ENCODE measurements at places on chromosomes 6 and 20.

DNA sequence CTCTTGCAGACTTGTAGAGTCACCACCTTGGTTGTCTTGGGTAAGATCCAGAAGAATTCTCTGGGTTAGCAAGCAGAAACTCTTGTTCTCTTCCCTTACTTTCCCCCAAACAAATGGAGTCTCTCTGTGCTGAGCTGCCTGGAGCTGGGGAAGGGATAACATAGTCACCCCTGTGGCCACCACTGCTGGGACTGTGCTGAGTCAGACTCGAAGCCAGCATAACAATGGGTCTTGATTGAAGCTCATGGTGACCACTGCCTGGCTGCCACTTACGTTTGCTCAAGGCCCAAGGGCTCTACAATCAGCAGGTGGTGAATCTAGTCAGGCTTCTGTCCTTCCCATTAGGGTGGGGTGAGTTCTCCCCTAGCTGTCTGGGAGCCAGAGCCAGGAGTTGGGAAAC is 15.4 kb upstream of the ERVFRD-1 start:
- DNase-seq = no peak

GRCh38 chr6:111558690-111559187 is 46.9 kb downstream of the TRAF3IP2 start:
- no peak for DNase-seq

- no peak for DNase-seq
Measured at GRCh38 chr6:163182696-163183095, 231.8 kb upstream of the QKI start.

- DNase-seq = no peak
Measured at GRCh38 chr6:33324125-33324524, 6.6 kb upstream of the ZBTB22 start.

DNA sequence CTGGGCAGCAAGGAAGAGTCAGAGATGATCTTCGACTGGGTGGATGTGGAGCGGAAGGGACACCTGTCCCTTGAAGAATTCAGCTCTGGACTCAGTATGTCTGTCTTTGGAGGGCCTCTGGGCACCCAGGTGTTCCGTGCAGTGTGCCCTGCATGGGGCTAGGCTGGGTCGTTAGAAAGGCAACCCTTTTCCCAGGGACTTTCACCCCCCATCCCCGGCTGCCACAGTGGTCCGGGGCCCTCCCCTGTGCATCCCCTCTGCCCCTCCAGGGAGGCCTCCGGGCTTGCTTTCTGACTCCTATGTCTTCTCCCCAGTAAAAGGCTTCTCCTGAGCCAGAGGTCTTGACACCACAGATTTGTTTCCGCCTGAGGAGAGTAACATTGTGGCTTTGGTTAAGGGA is 16.2 kb downstream of the RAB44 start:
- no peak for DNase-seq

GRCh38 chr20:36364506-36364905 is 58.4 kb downstream of the DLGAP4 start:
- DNase-seq = no peak

DNA sequence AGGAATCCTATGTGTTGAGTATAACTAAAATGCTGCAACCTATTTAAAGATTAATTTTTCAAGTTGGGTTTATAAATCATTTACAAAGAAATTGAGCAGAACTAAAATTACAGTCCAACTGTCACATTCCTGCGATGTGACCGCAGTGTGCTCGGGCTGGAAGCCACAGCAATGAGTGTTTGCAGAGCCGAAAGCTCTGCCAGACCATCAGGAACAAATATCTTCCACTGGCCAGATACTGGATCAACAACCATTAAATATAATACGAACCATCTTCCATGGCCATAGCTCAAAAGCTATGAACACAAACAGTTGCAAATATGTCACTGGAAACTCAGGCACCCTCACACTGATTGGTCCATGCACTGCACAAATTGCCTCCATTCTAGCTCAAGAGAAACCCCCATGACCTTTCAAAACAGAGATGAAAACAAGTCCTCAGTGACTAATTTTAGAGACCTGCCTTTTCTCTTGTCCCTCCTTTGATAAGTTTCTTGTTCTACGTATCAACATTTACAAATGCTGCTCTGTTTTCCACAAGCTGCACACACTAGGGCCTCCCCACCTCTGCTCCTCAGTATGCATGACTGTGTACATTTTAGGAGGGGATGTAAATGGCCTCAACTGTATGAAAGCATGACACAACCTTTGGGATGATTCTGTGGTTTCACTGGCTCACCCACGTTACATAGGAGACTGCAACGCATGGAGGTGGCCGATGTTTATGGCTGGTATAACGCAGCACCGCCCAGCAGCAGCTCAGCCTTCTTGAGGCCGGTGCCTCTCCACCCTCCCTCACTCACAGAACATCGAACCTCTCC is 171.7 kb downstream of the WDR27 start:
- DNase-seq = peak; percentile 26

- peak; percentile 17 for DNase-seq
Measured at GRCh38 chr6:138107752-138108592, 753 bp upstream of the PERP start.

- no peak for DNase-seq
Measured at GRCh38 chr6:7566107-7566506, 23.9 kb upstream of the SNRNP48 start.

DNA sequence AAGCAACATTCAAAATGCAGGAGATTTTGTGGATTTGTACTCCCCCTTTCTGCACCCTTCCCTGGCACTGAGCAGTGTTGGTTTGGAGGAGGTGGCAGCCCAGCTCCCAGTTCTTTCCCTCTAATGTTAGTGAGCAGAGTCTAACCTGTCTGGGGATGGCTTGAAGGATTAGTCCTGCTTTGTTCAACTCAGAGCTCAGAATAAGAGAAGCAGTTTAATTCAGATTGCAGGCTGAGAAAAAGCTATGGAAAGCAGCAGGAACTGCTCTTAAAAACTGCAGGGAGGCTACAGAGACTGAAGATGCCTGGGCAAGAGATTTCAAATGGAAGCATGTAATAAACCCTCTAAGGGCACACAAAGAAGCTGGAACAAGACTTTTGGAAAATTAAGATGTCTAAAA is 223.4 kb upstream of the GGTLC1 start:
- DNase-seq = no peak

- DNase-seq = no peak
Measured at GRCh38 chr20:64130876-64131275, 23.5 kb upstream of the NPBWR2 start.

GRCh38 chr20:6940048-6940447 is 172.6 kb downstream of the BMP2 start:
- no peak for DNase-seq

DNA sequence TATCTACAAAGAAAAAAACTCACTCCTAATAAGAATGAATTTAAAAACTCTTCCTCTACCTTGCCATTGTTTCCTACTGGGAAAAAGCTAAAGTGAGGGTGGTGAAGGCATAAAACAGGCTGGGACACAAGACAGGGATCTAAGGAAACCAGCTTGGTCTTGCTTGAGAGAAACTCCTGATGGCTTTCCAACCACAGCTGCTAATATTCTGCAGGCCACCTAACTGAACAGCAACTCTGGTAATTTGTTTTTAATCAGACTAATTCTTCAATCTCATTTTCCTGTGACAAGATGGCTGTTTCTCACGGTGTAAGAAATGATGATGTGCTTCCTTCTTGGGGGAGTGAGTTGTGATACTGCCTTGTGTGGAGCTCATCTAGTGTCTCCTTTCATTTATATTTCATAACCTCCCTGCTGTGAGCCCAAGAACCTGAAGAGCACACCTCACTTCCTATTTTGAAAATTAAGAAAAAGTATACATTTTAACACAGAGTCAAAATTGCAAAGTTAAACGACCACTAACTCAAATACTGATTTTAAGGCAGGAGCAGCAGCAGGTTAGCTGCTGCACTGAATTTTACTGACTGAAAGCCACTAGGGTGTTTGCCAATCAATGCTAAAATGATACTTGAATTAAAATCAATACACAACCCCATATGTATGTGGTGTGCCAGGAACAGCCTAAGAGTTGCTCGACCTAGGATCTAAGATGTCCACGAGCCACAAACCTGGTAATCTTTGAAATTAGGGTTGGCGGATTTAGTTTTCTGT is 58.0 kb downstream of the BACH2 start:
- no peak for DNase-seq

DNA sequence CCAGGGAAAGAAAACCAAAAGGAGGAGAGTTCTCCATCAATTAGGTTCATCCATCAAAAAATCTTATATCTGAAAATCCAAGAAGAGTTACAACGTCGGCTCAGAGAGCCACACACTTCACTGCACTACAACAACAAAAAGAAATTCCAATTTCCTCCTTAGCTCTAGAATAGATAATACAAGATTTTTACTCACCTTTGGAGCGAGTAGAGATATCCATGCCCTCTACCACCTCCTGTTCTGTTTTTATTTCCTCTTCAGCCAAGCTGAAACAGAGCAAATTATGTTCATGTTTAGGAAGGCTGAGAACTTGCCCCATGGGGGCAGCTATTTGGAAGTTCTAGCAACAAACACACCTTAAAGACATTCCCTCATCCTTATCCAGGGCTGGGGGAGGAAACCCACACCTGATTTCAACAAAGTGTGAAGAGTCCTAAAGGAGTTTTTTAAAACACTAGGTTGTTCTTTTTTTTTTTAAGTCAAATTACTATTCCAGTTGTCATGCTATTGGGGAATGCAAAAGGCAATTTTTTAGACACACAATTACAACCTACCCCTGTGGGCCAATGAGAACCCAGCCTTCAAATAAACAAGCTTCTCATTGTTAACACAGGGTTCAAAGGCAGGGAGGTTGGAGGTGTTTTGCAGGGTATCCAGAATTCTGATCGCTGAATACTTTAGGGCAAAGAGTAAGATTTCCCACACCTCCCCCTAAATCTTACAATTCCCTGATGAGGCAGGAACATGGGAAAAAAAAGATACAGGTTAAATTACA is 8.7 kb downstream of the ZMYND8 start:
- DNase-seq = no peak

GRCh38 chr6:93163146-93163545 is 256.2 kb downstream of the EPHA7 start:
- DNase-seq = no peak

GRCh38 chr20:56353356-56353755 is 5.4 kb upstream of the FAM210B start:
- no peak for DNase-seq

- DNase-seq = no peak
Measured at GRCh38 chr6:37654727-37655500, 42.8 kb downstream of the MDGA1 start.

DNA sequence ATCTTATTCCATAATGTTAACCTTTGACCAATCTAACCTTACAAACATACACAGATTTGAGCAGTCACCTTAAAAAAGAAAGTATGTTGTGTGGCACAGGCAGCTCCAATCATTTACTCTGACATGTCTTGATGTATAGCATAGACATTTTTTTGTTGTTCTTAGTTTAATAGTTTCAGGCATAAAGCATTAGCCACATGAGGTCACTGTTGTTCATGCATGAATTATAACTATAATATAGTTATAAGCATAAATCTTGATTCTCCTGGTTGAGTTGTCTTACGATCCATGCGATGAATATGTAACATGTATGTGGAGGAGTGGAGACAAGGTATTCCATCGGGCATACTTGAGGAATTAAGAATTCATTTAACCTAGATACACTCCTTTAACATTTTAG is 26.1 kb upstream of the NKAIN2 start:
- no peak for DNase-seq

DNA sequence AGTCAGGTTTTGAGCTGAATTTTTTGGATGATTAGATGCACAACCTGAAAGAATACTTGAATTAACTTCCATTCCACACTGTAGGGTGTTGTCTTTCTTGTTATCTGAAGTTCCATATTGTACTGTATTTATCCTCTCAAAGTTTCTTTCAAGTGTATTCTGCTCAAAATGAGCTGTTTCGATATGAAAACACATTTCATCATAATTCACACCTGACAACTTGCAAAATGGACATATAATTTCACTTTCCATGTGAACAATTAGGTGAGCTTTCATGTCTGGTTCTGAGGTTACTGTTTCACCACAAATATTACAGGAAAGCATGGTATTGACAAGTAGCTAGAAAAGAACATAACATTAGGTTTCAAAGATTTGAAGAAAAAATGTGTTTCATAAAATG is 1.7 kb downstream of the ZUP1 start:
- no peak for DNase-seq

DNA sequence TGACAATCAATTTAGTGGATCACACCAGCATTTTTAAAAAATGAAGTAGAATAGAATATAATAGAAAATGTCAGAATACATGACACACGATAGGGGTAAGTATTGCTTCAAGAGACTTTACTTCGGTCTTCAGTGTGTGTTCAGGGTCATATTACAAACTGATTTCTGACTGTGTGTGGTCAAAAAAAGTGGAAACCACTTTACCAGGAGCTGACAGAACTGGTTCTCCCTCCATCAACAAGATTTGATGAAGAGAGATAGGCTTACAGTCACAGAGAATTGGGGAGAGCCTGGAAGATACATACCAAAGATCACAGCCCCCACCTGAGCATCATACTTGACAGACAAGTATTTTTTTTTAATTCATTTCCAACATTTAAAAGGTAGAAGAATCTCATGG is 21.7 kb downstream of the ARMC2 start:
- DNase-seq = no peak

DNA sequence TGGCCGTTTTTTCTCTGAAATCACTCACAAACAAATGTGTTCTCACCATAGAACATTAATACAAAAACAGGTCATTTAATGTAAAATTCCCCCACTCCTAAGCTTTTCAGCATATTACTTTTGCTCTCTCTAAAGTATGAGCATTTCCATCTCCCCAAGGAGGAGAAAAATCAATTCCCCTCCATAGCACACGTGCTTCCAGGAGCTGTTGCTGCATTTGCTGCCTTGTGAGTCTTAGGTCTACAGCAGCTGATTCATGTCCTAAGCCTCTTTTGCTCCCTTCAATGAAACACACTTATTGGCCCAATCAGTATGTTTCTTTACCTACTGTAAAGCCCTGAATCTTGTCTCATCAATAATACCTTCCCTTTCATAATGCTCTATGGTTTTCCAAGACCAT is 6.4 kb upstream of the COL9A1 start:
- no peak for DNase-seq

GRCh38 chr20:35281506-35282101 is 3.0 kb downstream of the EIF6 start:
- DNase-seq = no peak

All from activated CD4-positive, alpha-beta T cell treated with anti-CD3 and anti-CD28 coated beads, Interleukin-2, amount 50 U/mL, for 48 hours (primary cell).